ENCODE measurements at places on chromosomes 5 and 9. TPM values are rescaled to one million over a fixed set of nuclear protein-coding genes. Genes with fewer than 3 reads are reported as not detected.

GRCh38 chr5:97553604-97554452 is 370.8 kb upstream of the RIOK2 start:
- no peak for DNase-seq

The DMRT3 gene
- not detected for total RNA-seq

- DNase-seq: no peak
Observed at GRCh38 chr9:3475300-3476020, 50.3 kb downstream of the RFX3 start.

The TRIM36 gene
- total RNA-seq: 4.6 TPM

- no peak for DNase-seq
Observed at GRCh38 chr5:109700516-109701153, 10.9 kb downstream of the MAN2A1 start.

The PFN3 gene
- total RNA-seq: not detected

GRCh38 chr9:129068110-129068509 is 12.8 kb upstream of the DOLPP1 start:
- no peak for DNase-seq

- no peak for DNase-seq
Observed at GRCh38 chr5:50995285-50995942, 329.0 kb downstream of the PARP8 start.

DNA sequence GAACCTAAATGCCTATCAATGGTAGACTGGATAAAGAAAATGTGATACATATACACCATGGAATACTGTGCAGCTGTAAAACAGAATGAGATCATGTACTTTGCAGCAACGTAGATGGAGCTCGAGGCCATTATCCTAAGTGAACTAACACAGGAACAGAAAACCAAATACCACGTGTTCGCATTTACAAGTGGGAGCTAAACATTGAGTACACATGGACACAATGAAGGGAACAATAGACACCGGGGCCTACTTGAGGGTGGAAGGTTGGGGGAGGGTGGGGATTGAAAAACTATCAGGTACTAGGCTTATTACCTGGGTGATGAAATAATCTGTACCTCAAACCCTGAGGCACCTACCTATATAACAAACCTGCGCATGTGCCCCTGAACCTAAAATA is 22.4 kb upstream of the DEPDC1B start:
- no peak for DNase-seq

GRCh38 chr5:109826426-109826825 is 136.7 kb downstream of the MAN2A1 start:
- no peak for DNase-seq

The PCDHA3 gene
- total RNA-seq: 0.20 TPM

DNA sequence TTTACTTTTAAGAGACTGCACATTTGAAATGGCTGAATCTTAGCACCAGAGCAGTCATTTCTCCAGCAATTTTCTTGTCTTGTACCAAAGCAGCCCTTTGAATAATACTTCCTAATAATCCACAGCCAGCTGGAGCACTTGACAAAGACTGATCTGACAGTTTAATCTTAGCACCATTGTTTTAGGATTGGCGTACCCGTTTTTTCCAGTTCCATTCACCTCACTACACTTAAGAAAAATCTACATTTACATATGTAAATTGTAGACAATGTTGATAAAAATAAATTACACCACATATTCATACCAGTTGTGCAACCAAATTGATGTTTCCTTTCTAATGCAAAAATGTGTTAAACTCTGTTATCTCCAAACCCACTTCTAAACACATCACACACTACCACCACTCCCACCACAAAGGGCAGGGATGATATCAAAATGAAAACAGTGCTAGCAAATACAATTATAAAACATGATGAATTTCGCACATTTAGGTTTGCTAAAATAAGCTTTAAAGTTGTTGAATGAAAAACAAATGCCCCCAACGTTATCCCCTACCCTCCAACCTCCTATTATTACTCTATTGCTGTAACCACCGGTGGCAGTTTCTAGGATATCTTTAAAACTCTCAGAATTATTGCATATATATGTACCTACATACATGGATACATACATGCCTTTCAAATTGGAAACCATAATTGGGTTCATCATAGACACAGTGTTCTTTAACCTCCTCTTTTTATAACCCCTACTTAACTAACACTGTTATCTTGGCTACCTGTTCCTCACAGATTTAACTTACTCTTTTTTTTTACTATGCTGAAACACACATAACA is 21.5 kb downstream of the SERINC5 start:
- no peak for DNase-seq

DNA sequence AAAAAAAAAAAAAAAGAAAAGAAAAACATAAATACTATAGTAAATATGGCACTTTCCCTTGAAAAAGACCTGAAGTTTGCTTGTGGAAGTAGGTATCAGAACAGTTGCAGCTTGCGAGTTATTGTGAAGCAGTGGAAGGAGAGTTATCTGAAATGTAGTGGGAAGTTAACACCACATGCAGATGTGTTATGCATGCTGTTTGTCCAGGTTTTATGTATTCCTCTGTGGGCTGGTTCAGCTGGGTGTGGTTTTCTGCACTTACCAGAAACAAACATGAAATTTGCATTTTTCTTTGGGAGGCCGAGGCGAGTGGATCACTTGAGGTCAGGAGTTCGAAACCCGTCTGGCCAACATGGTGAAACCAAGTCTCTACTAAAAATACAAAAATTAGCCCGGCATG is 42.1 kb upstream of the CTNNA1 start:
- no peak for DNase-seq

The SLC6A3 gene
- total RNA-seq: not detected

- DNase-seq: no peak
Observed at GRCh38 chr5:111851631-111852548, 94.9 kb upstream of the NREP start.

Measured in chondrocyte (in vitro differentiated cells).